Right lobe of liver (tissue), 6 donors: ENCODE measurements at places on chromosomes 16 and 17. TPM values are rescaled to one million over a fixed set of nuclear protein-coding genes. Genes with fewer than 3 reads are reported as not detected.

- no peaks in the 10 kb centered on the region for H3K27me3 ChIP-seq
- H3K4me3 ChIP-seq = no peak overlapping the region
- DNase-seq = no peak
- H3K36me3 ChIP-seq = no peaks in the 10 kb centered on the region
- no peaks in the 10 kb centered on the region for H3K4me1 ChIP-seq
Observed at GRCh38 chr17:57484081-57484666, 227.9 kb downstream of the MSI2 start.

DNA sequence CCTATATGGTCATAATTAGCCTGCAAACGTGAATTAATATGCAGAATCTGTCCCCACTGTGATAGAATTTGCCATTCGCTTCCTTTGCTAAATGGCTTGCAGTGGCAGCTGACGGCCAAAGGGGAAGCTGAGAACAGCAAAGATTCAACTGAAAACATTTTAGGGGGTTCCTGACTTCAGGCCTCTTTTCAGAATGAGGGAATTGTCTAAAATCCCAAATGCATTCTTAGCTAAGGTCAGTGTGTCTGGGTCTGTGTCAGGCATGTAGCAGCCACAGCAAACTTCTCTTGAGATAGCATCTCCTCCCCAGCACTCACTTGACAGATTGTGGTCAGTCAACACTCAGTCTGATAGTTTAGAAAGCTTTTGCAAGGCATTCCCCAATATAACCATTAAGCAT is 701.1 kb downstream of the WWOX start:
- H3K36me3 ChIP-seq = no peaks in the 10 kb centered on the region
- no peak overlapping the region for H3K27ac ChIP-seq
- no peak overlapping the region for H3K4me3 ChIP-seq
- DNase-seq = no peak
- H3K4me1 ChIP-seq = no peaks in the 10 kb centered on the region

The ITGA3 gene
- 1.4 TPM for total RNA-seq

DNA sequence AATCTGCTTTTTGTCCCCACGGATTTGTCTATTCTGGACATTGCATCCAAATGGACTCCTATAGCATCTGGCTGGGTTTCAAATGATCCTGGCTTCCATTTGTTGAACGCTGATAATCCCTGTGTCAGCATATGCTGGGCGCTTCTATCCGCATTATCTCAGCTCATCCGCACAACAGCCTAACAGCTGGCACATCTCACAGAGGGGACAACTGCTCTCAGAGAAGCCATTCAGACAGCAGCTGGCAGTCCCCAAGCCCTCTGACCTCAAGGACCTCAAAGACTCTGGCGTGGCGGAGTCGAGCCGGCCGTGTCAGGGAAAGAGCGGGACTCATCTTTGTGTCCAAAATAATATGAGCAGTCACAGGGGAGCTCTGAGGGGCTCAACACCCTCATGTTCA is 82.3 kb downstream of the NT5M start:
- no peak overlapping the region for H3K27ac ChIP-seq
- H3K36me3 ChIP-seq = no peaks in the 10 kb centered on the region
- no peak for DNase-seq
- H3K4me3 ChIP-seq = no peak overlapping the region
- H3K27me3 ChIP-seq = no peaks in the 10 kb centered on the region

- H3K36me3 ChIP-seq = no peaks in the 10 kb centered on the region
- H3K4me1 ChIP-seq = no peaks in the 10 kb centered on the region
- peak; percentile 84 for DNase-seq
- H3K27me3 ChIP-seq = no peaks in the 10 kb centered on the region
- H3K4me3 ChIP-seq = no peak overlapping the region
- peak overlapping the region; percentile 36 for H3K27ac ChIP-seq
Observed at GRCh38 chr16:27235055-27235937, 32.0 kb downstream of the KDM8 start.

The SLC16A6 gene
- total RNA-seq = 0.19 TPM

- H3K4me1 ChIP-seq = no peaks in the 10 kb centered on the region
- no peak overlapping the region for H3K4me3 ChIP-seq
- H3K27me3 ChIP-seq = no peaks in the 10 kb centered on the region
- no peaks in the 10 kb centered on the region for H3K36me3 ChIP-seq
- no peak for DNase-seq
Observed at GRCh38 chr17:44595216-44595775, 38.0 kb downstream of the FZD2 start.
